GM04504 (cell line): ENCODE measurements at places on chromosomes 7 and 10.

GRCh38 chr10:45602082-45602730 is 70.4 kb downstream of the ZFAND4 start:
- DNase-seq, result peak; percentile 15

GRCh38 chr7:158300427-158300826 is 287.2 kb downstream of the PTPRN2 start:
- no peak for DNase-seq

DNA sequence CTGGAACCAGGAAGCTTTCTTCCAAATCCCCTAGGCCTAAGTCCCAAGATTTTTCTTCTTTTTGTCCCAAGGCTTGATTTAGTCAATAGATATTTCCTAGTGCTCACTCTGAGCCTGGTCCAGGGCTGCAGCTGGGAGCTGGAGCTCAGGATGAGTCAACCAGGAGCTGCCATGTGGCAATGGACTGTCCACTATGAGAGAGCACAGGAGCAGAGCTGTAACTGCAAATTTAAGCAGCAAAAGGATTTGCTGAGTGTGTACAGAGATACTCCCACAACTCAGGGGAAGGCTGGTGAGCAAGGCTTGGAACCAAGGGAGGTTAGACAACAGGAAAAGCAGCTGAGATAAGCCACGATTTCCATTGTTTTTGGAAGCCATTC is 92.1 kb upstream of the CXCL12 start:
- peak; percentile 49 for DNase-seq

- DNase-seq, result no peak
Observed at GRCh38 chr10:114874827-114875411, 53.3 kb downstream of the FHIP2A start.

GRCh38 chr7:44893710-44894234 is 8.4 kb upstream of the PURB start:
- DNase-seq, result no peak

DNA sequence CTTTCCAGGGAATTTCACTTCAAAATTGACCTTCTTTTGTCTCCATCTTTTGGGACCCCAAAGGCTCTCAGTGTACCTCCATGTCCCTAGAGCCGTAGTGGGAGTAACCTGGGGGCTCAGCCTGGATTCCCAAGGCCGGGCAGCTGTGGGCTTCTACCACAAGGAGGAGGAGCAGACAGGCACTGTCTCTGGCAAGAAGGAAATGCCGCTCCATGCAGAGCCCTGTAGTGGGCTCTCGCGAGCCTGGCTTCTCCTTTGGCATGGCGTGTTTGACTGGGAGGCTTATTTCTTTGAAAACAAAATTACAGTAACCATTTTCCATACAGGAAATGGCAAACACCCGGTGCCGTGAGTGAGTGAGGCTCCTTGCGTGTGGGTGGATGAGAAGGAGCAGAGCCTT is 76.8 kb upstream of the FAM180A start:
- DNase-seq, result no peak

DNA sequence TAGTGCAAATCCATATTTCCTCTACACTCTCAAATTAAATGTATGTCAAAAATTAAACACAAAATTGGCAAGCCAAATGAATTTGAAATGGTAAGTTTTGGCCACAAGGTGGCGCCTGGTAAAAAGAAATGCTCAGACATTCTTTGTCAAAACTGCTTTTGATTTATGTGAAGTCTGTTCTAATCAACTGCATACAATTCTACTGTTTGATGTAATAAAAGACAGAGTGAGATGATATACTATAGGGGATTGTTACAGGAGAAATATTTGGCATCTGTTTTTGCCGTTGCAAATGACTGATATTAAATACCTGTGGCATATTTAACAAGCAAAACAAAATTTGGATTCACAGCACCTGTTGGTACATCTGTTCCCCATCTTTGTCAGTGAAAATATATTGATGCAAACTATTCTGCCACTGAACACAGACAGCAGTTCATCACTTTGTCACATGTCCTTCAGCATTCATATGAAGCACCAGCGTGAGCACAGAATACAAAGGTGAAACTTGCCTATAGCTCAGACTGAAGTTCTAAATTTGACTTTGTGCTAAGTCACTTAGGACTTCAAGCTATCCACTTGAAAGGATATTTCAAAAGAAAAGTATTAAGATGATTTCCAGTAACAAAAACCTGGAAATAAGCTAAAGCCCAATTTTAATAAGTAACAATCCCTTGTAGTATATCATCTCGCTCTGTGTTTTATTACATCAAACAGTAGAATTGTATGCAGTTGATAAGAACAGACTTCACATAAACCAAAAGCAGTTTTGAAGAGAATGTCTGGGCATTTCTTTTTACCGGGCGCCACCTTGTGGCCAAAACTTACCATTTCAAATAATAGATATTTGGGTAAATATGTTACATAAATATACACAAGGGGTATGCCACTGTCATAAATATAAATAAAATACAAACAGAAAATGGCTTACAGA is 10.2 kb upstream of the CH25H start:
- no peak for DNase-seq

DNA sequence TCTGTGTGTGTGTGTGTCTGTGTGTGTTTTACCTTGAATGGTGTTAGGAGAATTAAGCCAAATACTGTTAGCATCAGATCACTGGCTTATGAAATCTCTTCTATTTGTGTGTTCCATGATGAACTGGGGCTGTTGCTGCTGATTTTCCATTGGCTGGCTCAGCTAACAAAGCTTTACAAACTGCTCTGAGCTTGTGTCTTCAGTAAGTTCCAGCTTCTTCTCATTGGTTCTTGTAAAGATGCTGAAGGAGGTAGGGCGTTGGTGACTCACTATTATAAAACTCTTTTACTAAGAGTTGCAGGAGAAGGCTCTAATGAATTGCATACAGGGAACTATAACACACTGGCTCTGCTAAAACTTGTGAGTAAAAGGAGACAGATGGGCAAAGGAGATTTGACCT is 136.4 kb upstream of the PRKCQ start:
- peak; percentile 71 for DNase-seq

GRCh38 chr10:92142949-92143348 is 147.9 kb downstream of the CPEB3 start:
- no peak for DNase-seq

- no peak for DNase-seq
Observed at GRCh38 chr10:5751601-5752253, 61.5 kb downstream of the GDI2 start.

DNA sequence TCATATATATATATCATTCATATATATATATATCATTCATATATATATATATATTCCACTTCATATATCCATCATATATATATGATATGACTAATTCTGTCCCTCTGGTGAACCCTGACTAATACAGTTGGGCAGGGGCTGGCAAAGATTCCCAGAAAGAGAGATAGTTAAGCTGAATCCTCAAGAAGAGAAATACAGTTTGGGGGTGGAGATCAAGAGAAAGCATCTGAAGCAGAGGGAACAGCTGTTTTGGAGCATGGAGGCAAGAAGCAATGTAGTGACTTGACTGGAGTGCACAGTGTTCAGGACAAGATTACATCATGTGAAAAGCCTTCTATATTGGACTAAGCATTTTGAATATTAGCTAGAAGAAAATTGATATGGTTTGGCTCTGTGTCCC is 540.7 kb downstream of the MAGI2 start:
- DNase-seq, result peak; percentile 1

- no peak for DNase-seq
Observed at GRCh38 chr7:27518561-27519350, 143.9 kb downstream of the HIBADH start.

DNA sequence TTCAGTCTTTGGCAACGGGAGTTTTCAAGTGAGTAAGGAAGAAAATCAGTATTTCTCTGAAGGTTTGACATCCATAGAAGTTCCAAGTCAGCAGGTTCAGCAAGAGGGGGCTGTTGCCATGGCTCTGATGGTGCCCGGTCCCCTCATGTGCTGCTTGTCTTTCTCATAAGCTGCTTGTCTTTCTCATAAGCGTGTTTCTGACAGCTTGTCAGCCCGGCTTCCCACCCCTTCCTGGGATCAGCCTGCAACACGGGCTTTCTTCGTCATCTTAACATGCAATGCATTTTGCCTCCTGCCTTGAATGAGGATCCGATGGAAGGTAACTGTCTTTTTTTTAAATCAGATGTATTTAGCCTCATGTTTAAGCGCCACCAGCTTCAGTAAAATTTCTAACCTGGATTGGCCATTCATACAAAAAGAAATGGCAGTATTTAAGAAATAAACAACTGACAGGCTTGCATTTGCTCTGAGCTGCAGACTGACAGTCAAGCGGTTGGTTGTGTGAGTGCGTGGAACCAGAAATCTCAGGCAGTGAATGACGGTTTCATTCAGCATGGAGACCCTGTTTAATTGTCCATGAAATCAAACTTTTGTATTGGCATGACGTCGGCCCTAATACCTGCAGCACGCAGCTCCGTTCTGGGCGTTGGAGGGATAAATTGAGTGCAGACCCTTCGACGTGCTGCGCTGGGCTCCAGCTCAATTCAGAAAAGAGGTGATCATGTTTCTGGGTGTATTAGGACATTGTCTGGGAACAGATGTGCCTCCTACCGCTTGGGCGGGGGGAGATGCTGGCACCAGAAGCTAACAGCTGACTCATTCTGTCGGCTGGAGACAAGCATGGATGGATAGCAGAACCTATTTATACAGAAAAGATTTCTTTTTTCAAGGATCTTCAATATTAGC is 454.7 kb upstream of the FOXK1 start:
- DNase-seq, result no peak

DNA sequence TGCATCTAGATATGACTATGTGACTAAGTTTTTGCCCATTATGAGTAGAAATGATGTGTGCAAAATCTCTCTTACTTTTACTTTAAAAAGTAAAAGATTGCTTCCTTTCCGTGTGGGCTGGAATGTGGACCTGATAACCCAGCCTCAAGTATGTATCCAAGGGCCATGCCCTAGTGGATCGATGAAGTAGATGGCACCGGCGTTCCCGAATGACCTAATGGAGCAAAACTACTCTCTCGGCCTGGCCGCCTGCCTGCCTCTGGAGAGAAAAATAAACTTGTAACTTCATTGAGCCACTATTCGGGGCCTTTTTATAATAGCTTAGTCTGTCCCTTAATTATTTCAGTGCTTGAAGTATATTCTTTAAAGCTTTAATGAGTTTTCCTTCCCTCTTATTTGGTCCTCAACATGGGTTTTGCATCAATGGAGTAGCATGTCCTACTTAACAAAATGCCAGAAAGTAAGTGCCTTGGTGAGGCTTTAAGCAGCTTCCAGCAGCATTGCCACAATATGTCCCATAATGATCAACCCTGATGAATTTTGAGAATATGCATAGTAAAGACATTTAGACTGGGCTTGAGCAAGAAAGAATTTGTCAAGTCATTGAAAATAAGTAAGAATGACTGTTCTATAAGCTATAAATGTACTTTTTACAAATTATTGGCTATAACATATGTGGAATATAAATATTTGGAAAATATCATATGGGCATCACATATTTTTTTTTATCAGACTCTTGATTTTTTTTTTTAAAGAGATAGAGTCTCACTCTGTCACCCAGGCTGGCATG is 61.4 kb downstream of the PLXDC2 start:
- no peak for DNase-seq

- DNase-seq, result no peak
Observed at GRCh38 chr10:54622017-54622416, 179.0 kb downstream of the PCDH15 start.

DNA sequence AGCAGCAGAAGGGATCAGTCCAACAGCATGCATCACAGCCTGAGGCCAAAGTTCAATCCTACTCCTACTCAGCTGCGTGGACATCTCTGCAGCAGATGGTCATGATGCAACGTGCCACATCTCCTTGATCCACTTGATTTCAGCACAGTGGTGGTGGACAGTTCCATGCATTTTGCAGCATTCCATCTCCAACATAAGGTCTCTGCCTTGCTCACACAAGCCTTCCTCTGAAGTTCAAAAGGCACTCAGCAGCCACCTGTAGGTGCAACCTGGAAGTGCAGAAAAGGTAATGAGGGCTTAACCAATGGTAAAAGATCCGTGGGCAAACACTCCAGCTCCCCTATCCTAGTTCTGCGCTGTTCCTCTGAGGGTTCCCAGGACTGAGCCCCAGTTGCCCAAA is 57.5 kb upstream of the CHCHD3 start:
- DNase-seq, result peak; percentile 12

DNA sequence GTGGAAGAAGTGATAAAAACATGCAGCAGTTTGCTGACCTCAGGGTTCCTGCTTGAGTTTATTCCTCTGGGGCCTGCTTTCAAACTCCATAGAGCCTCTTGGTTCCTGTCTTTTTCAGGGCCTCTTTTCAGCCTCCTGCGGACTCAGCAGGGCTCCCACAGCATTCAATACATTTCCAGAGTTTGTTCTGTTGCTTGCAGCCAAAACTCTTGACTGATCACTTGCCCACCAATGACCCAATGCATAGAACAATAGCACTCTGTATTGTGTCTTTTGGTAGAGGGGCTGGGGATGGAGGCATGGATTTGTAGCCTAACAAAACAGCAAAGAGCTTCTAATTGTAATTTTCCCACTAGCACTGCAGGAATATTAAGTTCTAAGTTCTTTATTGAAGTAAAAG is 50.8 kb upstream of the CREB5 start:
- DNase-seq, result no peak

DNA sequence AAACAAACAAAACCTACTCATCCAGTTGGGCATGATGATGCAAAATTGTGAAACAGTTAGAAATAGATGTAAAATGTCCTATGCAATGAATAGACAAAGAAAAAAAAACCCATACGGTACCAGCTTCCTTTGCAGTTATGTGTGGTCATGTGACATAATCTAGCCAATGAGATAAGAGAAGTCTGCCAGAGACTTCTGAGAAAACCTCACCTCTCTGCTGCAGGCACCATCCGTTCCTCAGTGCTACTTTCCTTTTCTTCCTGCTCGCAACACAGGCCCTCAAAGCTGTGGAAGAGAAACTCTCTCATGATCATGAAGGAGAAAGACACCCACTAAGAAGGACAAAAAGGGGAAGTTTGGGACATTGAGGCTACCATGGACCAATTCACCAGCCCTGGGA is 76.8 kb upstream of the CARD11 start:
- no peak for DNase-seq

DNA sequence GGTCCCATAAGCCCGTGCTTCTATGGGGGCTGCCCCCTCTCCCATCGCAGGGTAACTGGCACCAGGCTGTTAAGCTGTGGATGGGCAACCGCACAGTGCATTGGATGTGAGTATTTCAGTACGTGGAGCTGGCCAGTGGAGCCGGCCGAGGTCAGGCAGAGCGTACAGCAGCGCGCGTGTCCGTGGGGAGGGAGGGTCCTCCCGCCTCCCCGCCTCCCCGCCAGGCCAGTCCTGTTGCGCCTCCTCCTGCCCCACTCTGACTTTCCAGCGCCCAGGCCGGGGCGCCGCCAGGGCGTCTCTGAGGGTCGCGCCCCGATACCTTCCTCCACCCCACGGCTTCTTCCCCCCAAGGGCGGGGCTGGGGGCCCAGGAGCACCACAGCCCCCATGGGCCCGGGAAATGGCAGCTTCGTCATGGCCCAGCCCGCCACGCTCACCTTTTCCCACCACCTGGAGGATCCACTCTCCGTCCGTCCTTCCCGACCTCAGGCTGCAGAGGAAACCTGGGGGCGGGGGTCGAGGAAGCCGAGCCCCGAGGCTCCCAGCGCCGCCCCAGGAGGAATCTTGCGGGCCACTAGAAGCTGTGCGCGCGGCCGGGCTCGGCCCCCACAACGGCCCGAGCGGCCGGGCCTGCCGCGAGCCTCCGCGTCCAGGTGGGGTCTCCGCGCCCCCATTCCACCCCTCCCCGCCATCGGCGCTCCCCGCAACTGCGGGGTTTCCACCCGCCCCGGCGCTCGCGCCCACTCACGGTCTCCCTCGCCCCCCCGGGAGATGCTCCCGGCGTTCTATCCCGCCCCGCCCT is 831 bp upstream of the PFKP start:
- no peak for DNase-seq

GRCh38 chr10:34112171-34112782 is 702.8 kb downstream of the PARD3 start:
- peak; percentile 44 for DNase-seq

- no peak for DNase-seq
Observed at GRCh38 chr7:101915000-101915399, 97.6 kb downstream of the CUX1 start.
